Right ventricle myocardium inferior (tissue), 1 donor: ENCODE measurements at places on chromosomes 6 and 20.

- DNase-seq: peak; percentile 46
Measured at GRCh38 chr20:63889241-63890200, 5.4 kb upstream of the DNAJC5 start.

GRCh38 chr6:39608652-39609345, 116.4 kb downstream of the KIF6 start:
- no peak for DNase-seq

DNA sequence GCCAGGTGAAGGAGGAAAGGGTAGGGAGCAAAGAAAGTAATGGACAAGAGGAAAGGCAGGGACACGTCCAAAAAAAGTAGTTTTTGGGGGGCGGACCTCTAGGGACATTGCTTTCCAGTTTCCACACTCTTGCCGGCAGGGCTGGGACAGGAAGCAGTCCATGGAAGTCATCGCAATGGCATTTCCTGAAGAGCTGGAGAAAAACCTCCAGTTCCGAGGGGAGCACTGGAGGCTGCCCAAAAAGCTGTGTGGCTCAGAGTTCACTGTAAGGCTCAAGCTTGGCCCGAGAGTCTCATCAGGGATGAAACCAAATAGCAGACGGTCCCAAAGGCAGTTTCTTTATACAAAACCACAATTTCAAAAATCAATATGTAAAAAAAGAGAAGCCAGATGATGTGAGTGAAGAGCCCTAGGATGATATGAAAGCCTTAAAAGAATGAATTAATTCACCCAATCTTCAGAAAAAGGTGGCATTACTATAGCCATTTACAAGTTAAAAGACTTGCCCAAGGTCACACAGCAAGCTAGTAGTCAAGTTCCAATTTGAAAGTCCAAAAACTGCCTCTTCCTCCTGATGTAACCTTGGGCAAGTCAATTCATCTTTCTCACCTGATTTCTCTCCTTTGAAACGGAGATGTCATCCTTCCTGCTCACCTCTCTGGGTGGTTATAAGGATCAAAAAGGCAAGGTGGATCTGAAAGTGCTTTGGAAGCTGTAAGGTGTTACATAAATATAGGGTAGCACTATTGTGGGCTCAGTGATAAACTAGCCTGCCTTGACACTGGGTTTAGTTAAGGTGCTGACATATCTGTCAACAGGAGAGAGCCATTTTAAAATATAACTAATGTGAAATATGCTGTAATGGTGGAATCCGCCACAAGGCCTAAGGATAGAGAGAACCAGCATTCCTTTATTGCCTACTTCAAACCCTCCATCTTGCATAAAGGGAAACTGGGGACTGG, 9.1 kb downstream of the BCL2L1 start:
- DNase-seq: peak; percentile 86

GRCh38 chr6:6315660-6316059, 4.8 kb downstream of the F13A1 start:
- DNase-seq: peak; percentile 59

GRCh38 chr6:39312912-39313525, 1.2 kb downstream of the KCNK17 start:
- DNase-seq: no peak

GRCh38 chr6:20173833-20174792, 38.2 kb downstream of the MBOAT1 start:
- DNase-seq: no peak

DNA sequence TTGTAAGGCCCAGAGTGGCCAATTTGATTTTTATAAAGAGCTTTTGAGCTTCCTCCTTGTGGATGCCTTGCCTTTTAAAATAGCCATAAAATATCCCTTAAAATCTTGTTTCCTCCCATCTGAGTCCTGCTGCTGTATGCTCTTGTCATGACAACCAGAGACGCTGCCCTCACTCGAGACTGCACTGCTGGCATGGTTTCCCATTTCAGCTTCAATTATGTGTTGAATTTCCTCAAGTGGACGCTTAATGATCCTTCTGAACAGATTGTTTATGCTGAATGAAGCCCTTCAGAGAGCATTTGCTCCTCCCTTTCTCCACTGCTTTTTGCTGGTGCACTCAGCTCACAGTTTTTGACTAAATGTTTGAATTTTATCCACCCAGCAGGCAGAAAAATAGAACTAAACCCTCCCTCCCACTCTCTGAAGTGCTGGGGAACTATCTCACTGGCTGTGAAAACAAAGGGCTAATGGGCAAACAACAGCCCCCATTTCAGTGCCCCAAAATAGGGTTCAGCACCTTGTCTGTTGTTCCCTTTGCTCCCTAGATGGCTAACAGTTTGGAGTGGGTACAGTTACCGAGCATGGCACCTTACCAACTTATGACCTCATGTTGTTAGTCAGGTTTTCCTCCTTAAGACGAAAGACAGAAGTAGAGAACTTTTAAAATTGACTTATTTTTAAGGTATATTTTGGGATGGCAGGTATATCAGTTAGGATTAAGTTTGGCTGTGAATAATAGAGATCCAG, 45.5 kb upstream of the RNF8 start:
- DNase-seq: no peak

GRCh38 chr6:96626759-96627364, 63.9 kb downstream of the FHL5 start:
- no peak for DNase-seq

DNA sequence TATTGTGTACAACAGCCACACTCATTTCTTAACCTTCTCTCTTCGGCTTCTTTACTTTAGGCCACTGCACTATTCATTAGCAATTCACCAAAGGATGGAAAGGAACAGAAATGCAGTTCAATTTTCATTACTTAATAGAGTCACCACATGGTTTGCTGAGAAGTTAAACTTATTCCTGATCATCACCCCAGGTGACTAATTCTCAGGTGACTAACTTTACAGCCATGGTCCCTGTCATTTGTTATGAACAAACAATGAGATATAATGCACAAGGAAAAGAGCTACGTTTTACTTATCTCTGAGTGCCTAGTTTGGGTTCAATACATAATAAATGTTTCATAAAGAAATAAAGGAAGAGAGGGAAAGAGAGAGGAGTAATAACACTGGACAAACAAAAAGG, 45.8 kb upstream of the DST start:
- no peak for DNase-seq

DNA sequence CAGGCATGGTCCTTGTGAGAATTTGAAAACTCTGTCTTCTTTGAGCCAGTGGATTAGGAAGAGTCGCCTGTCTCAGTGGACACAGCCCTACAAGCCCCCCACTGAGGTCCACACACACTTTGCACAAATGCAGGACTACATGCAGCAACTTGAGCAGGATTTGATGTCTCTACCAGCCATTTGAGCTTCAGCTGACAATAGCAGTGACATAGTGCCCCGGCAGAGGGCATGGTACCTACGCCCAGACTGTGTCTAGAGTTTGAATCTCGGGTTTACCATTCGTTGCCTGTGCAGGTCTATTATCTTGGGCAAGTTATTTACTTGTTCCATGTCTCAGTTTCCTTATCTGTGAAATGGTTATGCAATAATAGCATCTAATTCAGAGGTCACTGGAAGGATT, 580.1 kb downstream of the TFAP2B start:
- DNase-seq: no peak

DNA sequence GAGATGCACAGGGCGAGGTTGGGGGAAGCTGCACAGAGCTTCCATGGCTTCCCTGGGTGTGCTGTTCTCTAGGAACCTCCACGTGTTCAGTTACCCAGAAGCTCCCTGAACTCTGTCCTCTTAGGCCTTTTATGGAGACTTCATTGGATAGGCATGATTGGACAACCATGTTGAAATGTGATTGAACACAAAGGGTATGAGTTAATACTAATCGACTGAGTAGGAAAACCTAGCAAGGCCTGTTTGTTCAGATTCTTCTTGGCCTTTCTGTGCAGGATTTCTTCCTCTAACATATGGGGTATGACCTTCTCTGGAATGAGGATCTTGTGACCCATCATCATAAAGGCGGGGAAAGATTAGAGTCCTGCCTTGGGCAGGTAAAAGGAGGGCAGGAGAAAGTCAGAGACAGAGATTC, 70.7 kb upstream of the SMIM29 start:
- DNase-seq: no peak

GRCh38 chr20:61447952-61448351, 195.9 kb downstream of the CDH4 start:
- no peak for DNase-seq

DNA sequence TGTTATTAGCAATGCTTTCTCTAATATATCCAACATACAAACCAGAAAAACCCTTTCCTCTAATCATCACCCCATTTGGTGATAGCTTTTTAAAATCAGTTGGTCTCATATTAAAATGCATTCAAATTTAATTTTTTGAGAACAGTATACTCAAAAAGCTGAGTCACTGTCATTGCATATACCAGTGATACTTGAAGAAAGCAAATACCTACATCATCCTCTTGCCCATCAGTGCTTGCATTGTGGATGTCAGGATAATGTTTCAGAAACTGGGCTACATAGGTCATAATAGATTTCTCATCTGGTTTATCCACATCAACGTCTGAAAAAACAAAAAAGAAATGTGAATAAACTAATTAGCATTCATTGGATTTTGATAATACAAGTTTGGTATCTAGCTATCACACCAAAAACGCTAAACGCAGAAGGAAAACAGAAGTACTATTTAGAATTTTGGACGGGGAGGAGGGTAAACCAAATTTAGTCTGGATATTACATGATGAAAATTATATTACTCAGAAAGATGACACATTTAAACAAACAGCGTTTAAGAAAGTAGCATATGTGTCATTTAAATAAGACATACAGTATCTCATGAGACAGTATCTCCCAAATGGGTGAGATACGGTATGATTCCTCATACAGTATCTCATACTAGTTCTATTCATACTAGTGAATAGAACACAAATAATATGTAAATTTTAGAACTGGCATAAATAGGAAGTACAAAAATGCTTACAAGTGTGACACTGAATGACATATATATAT, 134.6 kb downstream of the SYNE1 start:
- DNase-seq: no peak

- no peak for DNase-seq
Measured at GRCh38 chr6:1702580-1703051, 92.9 kb downstream of the FOXC1 start.

GRCh38 chr6:34243901-34244884, 4.6 kb downstream of the SMIM29 start:
- DNase-seq: peak; percentile 83

GRCh38 chr20:57435105-57435497, 43.9 kb downstream of the RBM38 start:
- no peak for DNase-seq

DNA sequence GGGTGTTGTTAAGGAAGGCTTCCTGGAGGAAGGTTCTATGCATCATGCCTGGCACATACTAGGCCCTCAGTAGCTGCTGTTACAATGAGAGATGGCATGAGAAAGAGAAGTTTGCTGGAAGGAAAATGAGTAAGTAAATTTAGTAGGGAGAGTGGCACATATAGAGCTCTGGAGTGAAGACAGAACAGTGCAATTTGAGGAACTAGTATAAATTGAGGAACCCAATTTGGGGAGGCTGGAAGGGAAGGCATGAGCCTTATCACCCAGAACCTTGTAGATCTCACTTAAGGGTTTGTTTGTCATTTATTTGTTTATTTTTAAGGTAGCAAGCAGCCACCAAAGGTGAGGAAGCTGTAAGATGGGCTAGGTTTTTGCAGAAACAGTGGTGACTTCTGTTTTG, 87.1 kb upstream of the SCGN start:
- no peak for DNase-seq

DNA sequence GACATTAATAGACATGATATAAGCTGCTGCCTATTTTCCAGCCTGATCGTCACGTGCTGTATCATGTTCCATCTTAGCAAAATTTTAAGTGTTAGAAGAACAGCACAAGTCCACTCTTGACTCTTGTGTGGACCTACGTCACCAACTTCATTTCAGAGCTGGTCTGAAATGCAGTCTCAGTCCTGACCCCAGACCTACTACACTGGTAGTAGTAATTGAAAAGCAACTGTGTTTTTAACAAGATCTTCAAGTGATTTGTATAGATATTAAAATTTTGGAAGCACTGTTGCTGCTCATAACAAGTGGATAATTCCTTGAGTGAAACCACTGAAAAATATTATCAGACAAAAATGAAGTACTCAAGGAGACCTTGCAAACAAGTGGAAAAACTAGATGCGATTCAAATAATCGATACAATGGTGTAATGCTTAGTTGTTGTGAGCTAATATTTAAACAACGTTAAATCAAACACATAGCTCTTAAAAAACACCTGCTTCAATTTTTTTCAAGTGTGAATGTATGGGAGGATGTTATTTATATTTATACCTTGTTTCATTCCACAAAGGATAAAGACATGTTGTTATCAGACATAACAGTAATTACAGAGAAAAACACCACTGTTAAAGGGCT, 110.9 kb upstream of the JAG1 start:
- no peak for DNase-seq

DNA sequence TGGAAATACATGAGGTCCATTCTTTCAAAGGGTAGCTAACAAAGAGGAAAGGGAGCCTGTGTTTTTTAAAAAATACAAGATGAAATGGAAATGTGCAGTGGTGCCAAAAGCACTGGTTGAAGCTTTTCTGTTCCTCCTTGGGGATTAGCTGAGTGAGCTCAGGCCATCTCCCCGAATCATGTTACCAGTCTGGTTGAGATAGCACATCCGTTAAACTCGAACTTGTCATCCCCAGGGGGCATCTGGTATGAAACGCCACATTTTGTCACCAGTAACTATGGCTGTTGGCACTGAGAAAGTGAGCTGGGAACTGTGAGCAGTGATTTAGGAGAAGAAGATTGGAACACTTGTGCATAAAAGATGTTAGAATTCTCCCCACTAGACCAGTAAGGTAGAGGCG, 196.2 kb downstream of the SAMD5 start:
- no peak for DNase-seq

- no peak for DNase-seq
Measured at GRCh38 chr20:7161690-7162089, 394.2 kb downstream of the BMP2 start.

DNA sequence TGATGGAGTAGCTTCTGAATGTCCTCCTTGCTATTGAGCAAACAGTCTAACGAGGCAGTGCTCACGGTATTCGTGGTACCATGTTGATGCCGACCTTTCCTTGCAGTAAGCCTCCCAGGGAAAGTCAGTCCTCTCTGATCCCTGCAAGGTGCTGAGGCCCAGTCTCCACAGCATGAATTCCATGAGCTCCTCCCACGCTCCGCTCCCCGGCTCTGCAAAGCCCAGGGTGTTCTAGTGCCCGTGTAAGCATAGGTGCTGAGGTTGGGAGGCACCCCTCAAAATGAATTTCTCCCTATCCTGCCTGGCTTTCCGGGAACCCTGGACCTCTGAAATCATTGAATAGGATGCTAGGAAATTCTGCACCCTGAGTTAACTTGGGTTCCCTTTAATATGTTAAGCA, 251.0 kb downstream of the TAF4 start:
- no peak for DNase-seq

DNA sequence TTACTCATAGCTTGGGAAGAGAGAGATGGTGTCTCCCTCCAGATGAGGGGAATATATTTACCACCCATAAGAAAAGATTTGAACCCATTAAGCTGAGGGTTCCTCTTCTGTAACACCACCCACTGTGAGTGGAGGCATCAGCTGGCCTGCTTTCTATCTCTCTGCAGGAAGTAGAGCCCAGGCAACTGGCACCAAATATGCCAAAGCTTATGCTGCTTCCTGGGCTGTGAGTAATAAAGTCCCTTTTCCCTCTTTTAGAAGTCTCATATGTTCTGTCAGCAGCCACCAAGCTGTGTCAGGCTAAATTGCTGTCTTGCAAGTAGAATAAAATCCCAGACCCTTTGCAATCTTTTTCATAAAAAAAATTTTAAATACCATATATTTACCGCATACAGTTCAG, 241.4 kb downstream of the LAMA2 start:
- no peak for DNase-seq
